ENCODE measurements at places on chromosomes 13 and 19.

- no peak for DNase-seq
These were observed 230.1 kb downstream of the KCTD12 start for GRCh38 chr13:76656056-76656455.

GRCh38 chr13:26985285-26985878, 186.2 kb downstream of the USP12 start:
- DNase-seq: peak; percentile 49

DNA sequence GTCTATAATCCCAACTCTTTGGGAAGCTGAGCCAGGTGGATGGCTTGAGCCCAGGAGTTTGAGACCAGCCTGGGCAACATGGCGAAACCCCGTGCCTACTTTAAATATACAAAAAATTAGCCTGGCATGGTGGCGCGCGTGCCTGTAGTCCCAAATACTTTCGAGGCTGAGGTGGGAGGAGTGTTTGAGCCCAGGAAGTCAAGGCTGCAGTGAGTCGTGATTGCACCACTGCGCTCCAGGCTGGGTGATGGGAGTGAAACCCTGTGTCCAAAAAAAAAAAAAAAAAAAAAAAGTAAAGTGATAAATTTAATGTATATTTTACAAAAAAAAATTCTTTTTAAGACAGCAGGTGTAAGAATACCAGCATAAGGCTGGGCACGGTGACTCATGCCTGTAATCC, 17.6 kb downstream of the TMEM38A start:
- DNase-seq: no peak

GRCh38 chr13:40082639-40083038, 427.2 kb downstream of the COG6 start:
- DNase-seq: no peak

GRCh38 chr13:36192166-36192565, 22.2 kb downstream of the SOHLH2 start:
- DNase-seq: no peak

- no peak for DNase-seq
These were observed 83.0 kb upstream of the FNDC3A start for GRCh38 chr13:48892688-48893075.

GRCh38 chr13:83879431-83880171, 2.7 kb downstream of the SLITRK1 start:
- no peak for DNase-seq

DNA sequence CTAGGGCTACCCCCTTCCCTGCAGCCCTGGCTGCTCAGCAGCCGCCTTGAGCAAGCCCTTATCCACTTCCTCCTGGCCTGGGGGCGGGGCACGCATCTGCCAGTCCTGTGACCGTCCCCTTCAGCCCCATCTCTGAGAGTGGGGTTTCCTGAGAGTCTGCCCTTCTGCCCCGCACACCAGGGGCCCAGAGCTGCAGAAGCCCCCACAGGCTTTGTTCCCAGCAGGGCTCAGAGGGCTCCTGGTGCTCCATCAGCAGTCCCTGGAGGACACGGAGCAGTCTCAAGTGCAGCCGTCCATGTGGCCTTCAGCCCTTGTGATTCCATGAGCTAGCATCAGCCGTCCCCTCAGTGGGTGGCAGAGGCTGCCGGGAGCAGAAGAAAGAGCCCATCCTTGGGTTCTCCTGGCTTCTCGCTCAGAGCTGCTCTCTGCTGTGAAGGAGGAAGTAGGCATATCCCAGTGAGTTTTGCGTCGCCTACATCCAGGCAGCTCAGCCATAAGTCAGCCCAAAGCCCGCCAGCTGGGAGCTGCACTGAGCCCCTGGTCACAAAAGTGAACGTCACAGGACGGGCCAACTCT, 16.3 kb downstream of the MYO9B start:
- no peak for DNase-seq

- DNase-seq: no peak
These were observed 1.4 kb downstream of the EFNB2 start for GRCh38 chr13:106533943-106534638.

Data from stimulated activated CD4-positive, alpha-beta T cell treated with anti-CD3 and anti-CD28 coated beads, Interleukin-4, amount 100 ng/mL, for 48 hours (primary cell).